ENCODE measurements at places on chromosomes 2 and 18. TPM values are rescaled to one million over a fixed set of nuclear protein-coding genes. Genes with fewer than 3 reads are reported as not detected.

STARD6 gene
- total RNA-seq = not detected

B4GALT6 gene
- total RNA-seq = 6.0 TPM

CRYBA2 gene
- 4.1 TPM for total RNA-seq

PLEK gene
- total RNA-seq = 7.8 TPM

CREG2 gene
- total RNA-seq = 0.12 TPM

TRABD2A gene
- total RNA-seq = 101 TPM
